Heart left ventricle (tissue), 16 donors: ENCODE measurements at places on chromosomes 3 and 15. TPM values are rescaled to one million over a fixed set of nuclear protein-coding genes. Genes with fewer than 3 reads are reported as not detected.
A peak's percentile ranks its signal among the peaks of the same experiment; 100 is the strongest.

DNA sequence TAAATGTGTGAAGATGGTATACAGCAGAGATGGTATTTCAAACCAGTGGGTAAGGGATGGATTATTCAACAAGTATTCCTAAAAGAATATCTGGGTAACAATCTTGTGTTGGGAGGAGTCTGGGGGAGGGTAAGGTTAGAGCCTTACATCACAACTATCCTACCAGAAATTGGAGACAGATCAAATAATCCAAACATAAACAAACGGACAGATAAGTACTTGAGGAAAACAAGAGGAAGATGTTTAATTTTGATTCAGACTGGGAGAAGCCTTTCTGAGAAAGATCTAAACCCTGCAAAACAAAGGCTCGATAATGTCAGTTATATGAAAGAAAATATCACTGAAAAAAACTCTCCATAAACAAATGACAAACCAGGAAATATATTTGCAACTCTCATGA lies 77.9 kb downstream of the SLC9A9 start:
- DNase-seq = no peak
- no peaks in the 10 kb centered on the region for H3K36me3 ChIP-seq

- no peaks in the 10 kb centered on the region for H3K36me3 ChIP-seq
- no peaks in the 10 kb centered on the region for H3K27me3 ChIP-seq
- H3K4me3 ChIP-seq = no peak overlapping the region
- peak overlapping the region; percentile 10 for H3K27ac ChIP-seq
- DNase-seq = no peak
Observed at GRCh38 chr3:66615643-66616301, 115.0 kb upstream of the LRIG1 start.

GRCh38 chr3:81851176-81851575 lies 89.7 kb upstream of the GBE1 start:
- no peak overlapping the region for H3K4me3 ChIP-seq
- no peaks in the 10 kb centered on the region for H3K27me3 ChIP-seq

- no peaks in the 10 kb centered on the region for H3K27me3 ChIP-seq
- H3K4me1 ChIP-seq = peaks cover 11% of the 10 kb centered on the region
- DNase-seq = no peak
Observed at GRCh38 chr3:6526861-6527260, 334.1 kb upstream of the GRM7 start.

Gene RARB
- 11.3 TPM for total RNA-seq
